Activated CD4-positive, alpha-beta memory T cell treated with anti-CD3 and anti-CD28 coated beads for 36 hours (primary cell): ENCODE measurements at places on chromosomes 16 and 17.
A peak's percentile ranks its signal among the peaks of the same experiment; 100 is the strongest.

GRCh38 chr16:22190776-22191531, 15.1 kb upstream of the EEF2K start:
- DNase-seq = peak; percentile 100

- peak; percentile 51 for DNase-seq
Observed at GRCh38 chr16:20866145-20866772, 33.9 kb downstream of the DCUN1D3 start.

DNA sequence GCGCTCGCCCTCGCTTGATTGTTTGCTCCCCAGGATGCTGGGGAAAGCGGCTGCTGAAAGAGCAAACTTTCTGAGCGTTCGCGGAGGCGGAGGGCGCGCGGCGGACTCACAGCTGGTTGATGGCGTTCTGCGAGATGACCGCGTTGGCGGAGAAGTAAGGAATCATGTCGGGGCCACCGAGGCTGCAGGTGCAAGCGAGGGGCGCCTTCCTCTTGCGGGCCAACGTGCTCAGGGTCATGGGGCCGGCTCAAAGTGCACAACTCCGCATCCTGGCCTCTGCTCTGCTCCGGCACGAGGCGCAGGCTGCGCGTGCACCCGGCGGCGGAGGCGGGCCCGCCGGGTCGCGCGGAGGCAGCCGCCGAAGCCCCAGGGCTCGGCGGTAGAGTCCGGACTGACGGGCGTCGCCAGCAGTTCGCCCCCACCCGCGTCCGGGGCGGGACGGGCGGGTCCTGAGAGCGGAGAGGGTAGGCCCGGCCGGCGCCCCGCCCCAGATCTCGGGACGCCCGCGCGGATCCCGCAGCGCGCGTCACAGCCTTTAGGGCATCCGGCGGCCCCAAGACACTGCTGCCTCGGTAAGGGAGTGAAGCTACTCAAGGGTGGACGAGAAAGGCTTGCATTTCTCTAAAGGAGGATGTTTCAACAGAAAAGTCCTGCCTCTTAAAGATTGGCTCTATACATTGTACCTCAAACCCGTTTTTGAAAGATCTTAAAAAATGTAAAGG, 138.5 kb upstream of the CORO6 start:
- DNase-seq = peak; percentile 96

DNA sequence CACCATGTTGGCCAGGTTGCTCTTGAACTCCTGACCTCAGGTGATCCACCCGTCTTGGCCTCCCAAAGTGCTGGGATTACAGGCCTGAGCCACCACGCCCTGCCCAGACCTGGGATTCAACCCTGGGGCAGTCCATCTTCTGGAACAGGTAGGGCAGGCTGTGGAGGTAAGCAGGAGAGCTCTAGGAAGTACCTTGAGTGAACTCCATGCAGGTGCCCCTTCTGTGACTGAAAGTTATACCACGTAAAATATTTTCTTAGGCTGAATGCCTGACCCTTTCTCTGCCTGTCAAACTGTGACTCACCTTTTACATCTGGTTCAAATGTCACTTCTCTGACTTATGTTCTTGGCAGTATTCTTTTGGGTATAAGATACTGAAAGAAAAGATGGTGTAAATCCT, 86.7 kb upstream of the ELAC2 start:
- no peak for DNase-seq

GRCh38 chr17:60355663-60356594, 36.0 kb downstream of the USP32 start:
- DNase-seq = no peak

DNA sequence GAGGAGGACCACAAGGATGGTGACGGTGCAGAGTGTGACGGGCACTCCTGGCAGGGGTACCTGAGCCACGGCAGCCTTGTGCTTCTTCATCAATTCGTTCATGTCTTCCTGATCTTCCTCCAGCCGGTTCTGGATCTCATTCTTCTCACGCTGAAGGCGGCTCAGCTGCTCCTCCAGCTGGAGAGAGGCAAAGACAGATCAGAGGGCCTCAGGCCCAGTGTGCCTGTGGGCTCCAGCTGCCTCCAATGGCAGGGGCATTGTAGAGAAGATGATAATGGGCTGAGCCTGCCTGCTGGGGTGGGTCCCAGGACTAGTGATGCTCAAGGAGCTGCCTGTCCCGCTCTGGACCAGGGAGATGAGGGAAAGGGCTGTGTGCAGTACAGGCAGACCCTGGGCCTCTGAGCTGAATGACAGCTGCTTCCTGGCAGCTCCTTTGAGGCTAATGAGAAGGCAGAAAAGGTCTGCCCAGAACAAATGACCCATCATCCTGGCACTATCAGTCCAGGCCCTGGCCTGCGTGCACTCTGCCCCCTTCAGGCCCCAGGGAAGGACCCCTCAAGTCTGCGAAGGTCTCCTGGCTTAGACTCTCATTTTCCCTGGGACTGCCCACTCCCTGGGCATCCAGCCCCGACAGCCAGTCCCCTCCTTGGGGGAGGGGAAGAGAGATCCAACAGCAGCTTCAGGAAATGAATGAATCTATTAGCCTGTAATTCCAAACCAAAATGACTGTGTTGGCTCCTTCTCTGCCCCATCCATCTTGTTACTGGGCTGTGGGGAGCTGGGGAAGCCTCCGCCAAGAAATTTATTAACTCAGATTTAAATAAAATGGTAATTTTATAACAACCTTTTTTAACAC, 48.0 kb downstream of the PIPOX start:
- no peak for DNase-seq

GRCh38 chr17:77958716-77959125, 218 bp downstream of the TNRC6C start:
- DNase-seq = no peak

DNA sequence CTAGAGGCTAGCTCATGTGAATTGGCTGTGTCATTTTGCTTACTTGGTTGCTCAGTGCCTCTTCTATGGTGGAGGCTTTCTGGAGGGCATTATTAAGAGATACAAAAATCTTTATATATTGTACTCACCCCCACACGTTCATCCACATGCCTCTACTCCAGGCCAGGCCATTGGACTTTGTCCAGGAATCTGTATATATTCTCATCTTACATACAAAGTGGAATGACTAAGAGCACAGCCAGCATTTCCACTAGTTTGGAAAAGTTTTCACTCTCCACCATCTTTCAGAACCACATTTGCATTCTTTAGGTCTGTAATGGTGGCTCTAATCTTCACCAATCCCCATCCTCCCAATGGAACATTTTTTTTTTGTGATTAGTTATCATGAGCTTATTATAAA, 4.8 kb upstream of the GLG1 start:
- no peak for DNase-seq

DNA sequence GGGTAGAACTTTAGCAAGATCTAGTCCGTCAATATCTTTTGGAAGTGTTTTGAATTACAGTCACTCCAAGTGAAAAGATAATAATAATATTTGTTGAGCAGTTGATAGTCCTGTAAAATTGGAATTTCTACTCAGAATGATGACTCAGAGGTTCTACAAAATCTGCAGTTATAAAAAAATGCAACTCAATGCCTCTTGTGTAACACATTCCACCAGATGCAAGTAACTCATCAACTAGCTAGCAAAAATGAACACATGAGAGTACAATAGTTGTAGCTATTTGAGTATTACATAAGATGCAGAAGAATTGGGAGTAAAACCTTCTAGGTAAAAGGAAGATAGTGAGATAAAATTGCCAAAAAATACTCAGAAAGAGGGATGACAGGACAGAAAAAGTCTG, 177.2 kb downstream of the CDH8 start:
- no peak for DNase-seq

DNA sequence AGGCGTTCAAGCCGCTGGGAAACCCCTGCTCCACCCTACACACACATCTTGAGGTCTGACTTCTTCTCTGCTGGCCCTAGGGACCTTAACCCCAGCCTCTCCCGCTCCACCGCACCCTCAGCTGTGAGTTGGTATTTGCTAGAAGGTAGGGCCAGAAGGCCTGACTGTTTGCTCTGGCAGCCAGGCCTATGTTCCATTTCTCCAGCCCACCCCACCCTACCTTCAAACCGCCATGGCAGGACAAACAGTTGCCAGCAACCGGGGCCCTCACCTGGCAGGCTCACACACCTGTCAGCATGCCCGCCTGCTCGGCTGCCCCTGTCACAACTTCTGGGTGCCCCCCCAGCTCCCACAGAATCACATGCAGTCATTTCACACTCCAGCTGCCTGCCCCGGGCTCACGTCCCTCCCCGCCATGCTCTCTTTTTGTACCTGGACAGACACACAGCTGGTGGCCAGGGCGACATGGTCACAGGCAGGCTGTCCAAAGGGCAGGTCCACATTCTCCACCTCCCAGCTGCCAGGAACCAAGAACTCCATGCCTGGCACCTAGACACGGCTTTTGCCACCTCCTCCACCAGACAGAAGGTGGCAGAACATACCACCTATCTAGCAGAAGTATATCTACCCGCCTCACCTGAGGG, 2.6 kb upstream of the ATP2A3 start:
- no peak for DNase-seq

GRCh38 chr16:8621572-8622314, at the start of gene METTL22:
Gene METTL22, plus strand, starts transcription at chr16:8621698. Its CDS starts 3,968 bp downstream, at chr16:8625666.
- DNase-seq = peak; percentile 93

GRCh38 chr17:45040459-45040858, 11.0 kb downstream of the DCAKD start:
- DNase-seq = no peak

DNA sequence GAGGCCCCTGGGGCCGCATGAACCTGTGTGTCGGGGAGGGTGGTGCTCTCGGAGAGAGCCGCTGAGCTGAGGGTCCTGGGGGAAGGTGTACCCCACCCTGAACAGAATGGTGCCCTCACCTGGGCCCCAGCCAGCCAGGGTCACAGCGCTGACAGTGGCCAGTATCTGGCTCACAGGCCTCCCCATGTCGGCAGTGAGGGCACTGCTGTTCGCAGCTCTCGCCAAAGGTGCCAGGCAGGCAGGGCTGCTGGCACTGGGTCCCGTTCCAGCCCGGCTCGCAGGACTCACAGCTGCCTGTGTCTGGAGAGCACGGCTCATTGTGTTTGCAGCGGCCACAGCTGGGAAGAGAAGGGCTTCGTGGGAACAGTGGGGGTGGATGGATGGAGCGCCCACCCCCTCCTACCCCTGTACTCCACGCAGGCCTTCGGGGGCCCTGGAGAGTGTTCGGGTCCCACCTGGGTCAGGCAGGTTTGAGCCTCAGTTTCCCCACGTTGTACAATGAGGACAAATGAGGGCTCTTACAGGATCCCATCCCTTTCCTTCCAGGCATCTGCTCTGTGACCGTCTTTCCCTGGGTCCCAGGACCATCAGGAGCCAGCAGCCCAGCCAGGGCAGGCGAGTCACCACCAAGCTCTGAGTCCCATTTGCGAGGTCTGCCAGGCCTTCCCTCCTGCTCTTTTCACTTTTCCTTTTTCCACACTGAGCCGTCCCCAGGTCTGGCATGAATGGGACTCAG, 5.0 kb downstream of the SCARF1 start:
- no peak for DNase-seq

DNA sequence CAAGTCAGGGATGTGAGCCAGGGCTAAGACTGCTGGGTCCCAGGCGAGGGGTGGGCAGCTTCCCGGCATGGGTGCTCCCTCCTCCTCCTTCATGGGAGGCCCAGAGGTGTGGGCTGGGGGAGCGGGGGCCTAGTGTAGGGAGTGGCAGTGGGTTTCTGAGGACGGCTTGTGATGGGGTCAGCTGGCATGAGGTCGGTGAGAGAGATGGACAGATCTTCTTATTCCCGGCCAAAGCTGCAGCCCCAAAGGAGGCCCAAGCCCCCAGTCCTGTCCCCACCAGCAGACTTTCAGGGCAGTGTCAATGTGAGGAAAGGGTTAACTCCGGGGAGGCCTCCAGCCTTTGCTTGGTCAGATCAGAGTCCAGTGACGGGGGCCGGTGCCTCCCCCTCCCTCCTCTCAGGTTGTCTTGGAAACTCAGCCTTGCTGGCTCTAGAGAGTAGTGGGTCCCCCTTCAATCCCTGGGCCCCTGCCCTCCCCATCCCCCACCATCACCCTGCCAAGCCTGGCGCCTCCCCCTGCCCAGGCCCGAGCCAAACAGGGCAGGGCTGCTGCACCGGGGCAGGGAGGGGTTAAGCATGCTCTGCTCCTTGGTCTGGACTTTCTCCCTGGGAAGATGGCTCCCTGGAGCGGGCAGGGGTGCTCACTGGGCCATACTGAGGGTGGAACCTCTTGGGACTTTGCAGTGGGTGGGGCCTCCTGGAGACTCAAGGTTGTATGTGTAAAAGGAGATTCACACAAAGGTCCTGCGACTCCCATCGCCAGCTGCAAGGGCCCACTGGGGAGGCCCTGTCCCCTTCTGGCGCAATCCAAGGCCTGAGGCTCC, 12.4 kb downstream of the NAT9 start:
- DNase-seq = no peak

DNA sequence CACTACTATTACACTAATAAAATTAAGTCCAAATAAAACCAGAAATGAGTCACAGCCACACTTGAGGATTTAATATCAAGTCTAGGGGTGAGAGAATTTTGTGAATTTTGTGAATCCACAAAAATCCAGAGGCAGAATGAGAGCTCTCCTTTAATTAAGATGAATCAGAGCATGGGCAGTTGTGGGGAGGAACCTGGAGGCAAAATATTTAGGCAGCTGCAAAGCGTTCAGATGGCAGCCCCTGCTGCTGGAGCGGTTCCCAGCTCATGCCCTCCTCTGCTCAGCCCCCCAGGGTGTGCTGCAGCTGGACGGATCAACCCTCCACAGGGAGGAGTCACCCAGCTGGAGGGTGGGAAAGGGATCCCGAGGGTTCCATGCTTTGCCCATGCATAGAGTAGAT, 43.4 kb upstream of the IRX6 start:
- no peak for DNase-seq

DNA sequence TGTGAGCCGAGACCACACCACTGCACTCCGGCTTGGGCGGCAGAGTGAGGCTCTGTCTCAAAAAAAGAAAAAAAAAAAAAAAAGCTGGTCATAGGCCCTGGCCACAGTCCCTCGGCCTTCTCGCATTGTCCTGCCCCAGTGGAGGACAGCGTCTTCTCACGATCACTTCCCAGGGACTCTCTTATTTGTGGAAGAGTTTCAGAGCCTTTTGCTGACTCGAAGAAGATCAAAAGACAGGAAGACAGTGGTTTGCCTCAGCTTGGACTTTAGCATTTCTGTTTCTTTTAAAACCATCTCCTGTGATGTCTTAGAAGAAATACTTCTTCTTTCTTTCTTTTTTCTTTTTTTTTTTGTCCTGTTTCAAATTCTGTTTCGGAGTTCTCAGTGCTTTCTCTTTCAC, 210.0 kb downstream of the FTO start:
- no peak for DNase-seq

DNA sequence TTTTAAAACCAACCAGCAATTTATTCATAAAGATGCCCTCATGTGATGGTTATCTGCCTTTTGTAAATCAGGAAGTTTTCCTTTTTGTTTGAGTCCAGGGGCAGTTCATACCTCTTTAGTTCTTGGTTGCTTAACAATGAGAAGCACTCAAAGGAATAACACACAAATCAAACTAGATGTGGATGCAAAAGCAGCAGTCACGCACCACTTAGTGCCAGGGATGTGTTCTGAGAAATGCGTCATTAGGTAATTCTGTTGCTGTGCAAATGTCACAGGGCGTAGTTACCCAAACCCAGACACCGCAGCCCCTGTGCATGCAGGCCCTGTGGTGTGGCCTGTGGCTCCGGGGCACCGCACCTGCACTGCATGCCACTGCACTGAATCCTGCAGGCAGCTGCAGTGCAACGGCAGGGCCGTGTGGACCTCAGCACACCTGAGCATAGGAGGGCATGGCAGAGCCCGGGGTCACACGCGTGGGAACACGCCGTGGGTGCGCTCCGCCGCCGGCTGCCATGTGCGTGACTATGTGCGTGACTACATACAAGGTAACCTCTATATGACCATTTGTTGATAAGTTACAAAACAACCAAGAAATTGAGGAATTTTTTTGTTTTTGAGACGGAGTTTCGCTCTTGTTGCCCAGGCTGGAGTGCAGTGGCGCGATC, 39.6 kb downstream of the PKD1 start:
- DNase-seq = no peak

- DNase-seq = no peak
Observed at GRCh38 chr17:37702598-37702997, 42.3 kb downstream of the HNF1B start.
